Stimulated activated CD4-positive, alpha-beta T cell treated with anti-CD3 and anti-CD28 coated beads, Interleukin-4, amount 100 ng/mL, for 48 hours (primary cell): ENCODE measurements at places on chromosomes 13 and 19.

- DNase-seq, result no peak
These were observed 82.1 kb downstream of the WDFY2 start for GRCh38 chr13:51666374-51666773.

DNA sequence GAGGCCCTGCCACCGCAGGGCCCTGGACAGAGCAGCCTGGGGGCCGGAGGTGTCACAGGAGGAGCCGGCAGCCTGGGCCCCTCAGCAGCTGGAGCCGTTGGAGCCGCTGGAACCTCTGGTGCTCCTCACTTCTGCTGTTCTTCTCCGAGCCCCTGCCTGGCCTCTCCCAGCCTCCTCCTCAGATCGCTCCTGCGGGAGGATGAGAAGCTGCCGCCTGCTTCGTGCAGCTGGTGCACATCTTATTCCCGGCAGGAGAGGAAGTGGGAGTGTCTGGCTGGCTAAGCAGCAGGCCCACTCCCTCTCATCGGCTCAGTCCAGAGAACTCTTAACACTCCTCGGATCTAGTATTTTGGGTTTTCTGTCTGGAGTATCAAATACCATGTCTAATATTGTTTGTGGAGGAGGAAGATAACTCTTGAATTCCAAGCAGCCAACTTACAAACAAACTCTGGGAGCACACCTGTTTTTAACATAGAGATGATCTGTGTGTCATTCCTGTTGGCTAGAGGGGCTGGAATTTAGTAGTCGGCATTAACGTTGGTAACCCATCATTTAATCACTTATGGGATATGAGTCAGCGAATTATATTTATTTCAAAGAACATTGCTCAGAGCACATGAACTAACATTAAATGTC lies 37.1 kb upstream of the RNF113B start:
- no peak for DNase-seq

- DNase-seq, result no peak
These were observed 18.3 kb downstream of the RASA3 start for GRCh38 chr13:114114006-114114640.

GRCh38 chr19:4429771-4430171 lies 27.3 kb downstream of the CHAF1A start:
- DNase-seq, result no peak
